ENCODE measurements at places on chromosomes 6 and 20. TPM values are rescaled to one million over a fixed set of nuclear protein-coding genes. Genes with fewer than 3 reads are reported as not detected.

C6orf118 gene
- 0.42 TPM for total RNA-seq

TRAPPC3L gene
- total RNA-seq = not detected

DNA sequence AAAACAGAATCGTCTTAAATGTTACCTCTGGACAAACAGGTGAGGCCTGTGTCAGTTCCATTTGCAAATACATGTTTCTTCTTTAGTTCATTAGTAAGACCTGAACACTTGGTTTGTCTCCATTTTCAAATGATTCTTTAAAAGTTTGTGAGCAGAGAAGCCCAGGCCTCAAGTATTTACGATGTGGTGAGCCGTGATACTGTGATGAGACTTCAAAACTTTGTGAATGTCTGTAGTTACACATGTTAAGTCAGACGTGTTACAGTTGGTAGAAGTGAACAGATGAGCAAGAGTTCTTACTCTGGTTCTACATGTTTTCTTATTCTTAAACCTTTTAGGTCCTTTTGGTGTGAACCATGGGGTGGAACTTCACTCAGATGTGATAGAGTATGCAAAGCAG lies 8.5 kb downstream of the PCMTD2 start:
- DNase-seq = no peak
- H3K27me3 ChIP-seq = no peaks in the 10 kb centered on the region
- H3K36me3 ChIP-seq = peaks cover 20% of the 10 kb centered on the region
- no peak overlapping the region for H3K27ac ChIP-seq
- peaks cover 39% of the 10 kb centered on the region for H3K4me1 ChIP-seq

- H3K27ac ChIP-seq = no peak overlapping the region
- no peaks in the 10 kb centered on the region for H3K27me3 ChIP-seq
- H3K36me3 ChIP-seq = peaks cover 18% of the 10 kb centered on the region
- DNase-seq = no peak
These were observed 9.8 kb downstream of the SIRPA start for GRCh38 chr20:1905009-1905408.

DNA sequence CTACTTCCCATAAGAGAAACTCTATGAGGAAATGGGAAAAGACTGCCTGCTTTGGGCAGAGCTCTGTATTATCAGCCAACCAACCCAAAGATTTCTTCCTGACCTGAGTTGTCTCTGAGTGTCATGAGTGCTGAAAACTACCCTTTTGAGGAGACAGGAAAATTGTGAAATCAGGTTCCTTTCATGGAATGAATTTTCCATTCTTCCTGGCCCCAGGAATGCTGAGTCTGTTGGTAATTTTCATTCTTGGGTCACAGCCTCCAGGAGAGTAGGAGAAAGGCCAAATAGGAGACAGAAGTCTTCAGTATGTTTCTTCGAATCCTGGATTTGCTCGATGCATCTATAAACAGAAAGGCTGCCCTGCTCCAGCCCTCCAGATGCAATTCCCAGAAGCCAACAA lies 53.6 kb downstream of the SCML4 start:
- no peak overlapping the region for H3K4me3 ChIP-seq
- no peaks in the 10 kb centered on the region for H3K4me1 ChIP-seq
- no peak overlapping the region for H3K27ac ChIP-seq
- no peaks in the 10 kb centered on the region for H3K36me3 ChIP-seq
- no peak for DNase-seq

DNA sequence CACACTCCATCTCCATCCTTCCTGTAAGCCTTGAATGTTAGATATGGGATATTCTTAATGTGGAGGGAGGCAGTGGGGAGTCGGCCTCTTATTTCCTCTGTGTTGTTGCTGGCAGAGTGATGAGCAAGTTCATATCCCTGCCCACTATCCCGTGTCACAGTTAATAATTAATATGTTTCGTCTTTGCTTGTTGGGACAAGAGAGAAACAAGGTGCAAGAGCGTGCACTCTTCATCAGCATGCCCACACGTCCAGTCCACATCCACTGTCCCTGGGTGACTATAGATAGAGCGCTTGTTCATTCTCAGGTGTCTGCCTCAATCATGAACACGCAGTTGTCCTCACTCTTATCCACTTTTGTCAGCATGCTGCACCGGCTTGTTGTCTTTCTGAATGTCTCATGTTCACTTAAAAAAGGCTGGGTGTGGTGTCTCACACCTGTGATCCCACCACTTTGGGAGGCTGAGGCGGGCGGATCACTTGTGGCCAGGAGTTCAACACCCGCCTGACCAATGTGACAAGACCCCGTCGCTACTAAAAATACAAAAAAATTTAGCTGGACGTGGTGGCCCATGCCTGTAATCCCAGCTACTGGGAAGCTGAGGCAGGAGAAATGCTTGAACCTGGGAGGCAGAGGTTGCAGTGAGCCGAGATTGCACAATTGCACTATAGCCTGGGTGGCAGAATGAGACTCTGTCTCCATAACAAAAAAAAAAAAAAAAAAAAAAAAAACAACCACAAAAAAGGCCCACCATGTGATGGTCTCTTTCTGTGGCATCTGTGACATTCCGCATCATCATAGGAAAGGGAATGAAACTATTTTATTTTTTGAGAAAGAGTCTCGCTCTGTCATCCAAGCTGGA lies 34.2 kb downstream of the PPP1R3G start:
- no peaks in the 10 kb centered on the region for H3K4me1 ChIP-seq
- no peak for DNase-seq
- no peak overlapping the region for H3K27ac ChIP-seq
- no peaks in the 10 kb centered on the region for H3K36me3 ChIP-seq
- no peaks in the 10 kb centered on the region for H3K27me3 ChIP-seq

- H3K27me3 ChIP-seq = no peaks in the 10 kb centered on the region
- H3K36me3 ChIP-seq = no peaks in the 10 kb centered on the region
- H3K4me3 ChIP-seq = no peak overlapping the region
- no peak overlapping the region for H3K27ac ChIP-seq
- no peak for DNase-seq
- H3K4me1 ChIP-seq = no peaks in the 10 kb centered on the region
These were observed 56.1 kb upstream of the FOXC1 start for GRCh38 chr6:1553562-1554083.

DNA sequence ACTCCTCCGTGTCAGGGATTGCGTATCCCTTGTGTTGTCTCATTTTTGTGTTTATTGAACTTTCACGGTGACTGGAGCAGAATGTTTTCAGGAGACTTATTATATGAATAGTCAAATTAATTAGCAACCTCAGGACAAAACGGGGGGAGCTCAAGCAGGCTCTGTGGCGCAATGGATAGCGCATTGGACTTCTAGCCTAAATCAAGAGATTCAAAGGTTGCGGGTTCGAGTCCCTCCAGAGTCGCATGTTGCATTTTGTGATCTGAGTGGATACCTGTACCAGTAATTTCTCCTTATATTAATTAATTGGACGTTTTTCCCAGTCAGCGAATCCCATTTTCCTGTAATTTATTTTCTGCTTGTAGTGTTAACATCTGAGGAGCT lies 89.1 kb upstream of the ZNF184 start:
- no peaks in the 10 kb centered on the region for H3K4me1 ChIP-seq
- H3K36me3 ChIP-seq = no peaks in the 10 kb centered on the region
- no peak for DNase-seq
- H3K4me3 ChIP-seq = no peak overlapping the region
